Activated naive CD4-positive, alpha-beta T cell (primary cell): ENCODE measurements at places on chromosomes 3 and 15.

DNA sequence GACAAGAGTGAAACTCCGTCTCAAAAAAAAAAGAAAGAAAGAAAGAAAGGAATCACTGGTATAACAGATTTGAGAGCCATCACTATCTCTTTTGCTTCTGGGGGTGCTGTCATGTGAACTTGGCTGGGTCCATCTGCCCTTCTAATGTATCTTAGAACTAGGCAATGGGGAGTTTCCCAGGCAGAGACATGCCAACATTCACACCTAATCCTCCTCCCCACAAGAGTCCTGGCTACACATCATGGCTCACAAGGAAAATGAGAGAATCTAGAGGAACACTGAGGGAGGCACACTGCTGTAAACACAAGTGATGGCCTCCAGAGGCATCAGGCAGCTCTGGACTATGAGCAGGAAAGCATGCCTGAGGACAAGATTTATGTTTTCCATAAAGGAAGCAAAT is 67.8 kb upstream of the PPP2R3A start:
- DNase-seq = no peak

DNA sequence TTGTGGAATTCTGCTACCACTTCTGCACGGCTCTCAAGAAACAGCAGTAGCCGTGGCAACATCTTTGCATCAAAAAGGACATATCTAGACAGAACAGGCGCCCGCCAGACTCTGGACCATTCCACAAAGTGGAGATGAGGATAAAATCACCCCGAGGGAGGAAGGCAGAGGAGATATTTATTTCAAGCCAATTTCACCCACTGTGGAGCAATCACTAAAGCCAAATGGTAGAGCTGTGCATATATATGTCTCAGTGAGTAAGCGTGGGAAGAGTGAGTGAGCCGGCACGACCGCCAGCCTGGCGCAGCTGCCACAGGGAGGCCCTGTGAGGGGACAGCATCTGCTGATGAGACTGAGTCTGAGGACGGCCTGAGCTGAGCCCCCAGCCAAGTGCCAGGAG is 111.3 kb downstream of the MEGF11 start:
- no peak for DNase-seq

DNA sequence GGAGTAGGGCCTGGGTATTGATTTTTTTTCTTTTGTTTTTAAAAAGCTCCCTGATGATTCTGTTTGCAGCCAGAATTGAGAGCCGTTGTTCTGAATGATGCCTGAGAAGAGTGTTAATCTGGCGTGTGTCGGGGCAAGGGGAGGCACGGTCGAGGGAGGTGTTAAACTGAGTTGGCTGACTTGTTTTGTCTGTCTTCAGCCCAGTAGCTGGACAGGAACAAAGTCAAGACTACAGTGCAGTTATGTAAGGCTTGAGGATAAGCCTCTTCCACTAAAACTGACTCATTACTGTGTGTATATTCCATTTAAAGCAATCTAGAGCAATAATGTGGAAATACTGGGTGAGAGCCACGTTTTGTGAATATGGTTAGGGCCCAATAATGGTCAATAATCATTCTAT is 119.0 kb upstream of the DLG1 start:
- DNase-seq = no peak

GRCh38 chr15:56053046-56053400 is 59.6 kb upstream of the NEDD4 start:
- DNase-seq = no peak

- DNase-seq = no peak
Measured at GRCh38 chr3:121165397-121165837, 257.4 kb downstream of the STXBP5L start.

- DNase-seq = no peak
Measured at GRCh38 chr3:144746631-144747030, 775.0 kb downstream of the DIPK2A start.

DNA sequence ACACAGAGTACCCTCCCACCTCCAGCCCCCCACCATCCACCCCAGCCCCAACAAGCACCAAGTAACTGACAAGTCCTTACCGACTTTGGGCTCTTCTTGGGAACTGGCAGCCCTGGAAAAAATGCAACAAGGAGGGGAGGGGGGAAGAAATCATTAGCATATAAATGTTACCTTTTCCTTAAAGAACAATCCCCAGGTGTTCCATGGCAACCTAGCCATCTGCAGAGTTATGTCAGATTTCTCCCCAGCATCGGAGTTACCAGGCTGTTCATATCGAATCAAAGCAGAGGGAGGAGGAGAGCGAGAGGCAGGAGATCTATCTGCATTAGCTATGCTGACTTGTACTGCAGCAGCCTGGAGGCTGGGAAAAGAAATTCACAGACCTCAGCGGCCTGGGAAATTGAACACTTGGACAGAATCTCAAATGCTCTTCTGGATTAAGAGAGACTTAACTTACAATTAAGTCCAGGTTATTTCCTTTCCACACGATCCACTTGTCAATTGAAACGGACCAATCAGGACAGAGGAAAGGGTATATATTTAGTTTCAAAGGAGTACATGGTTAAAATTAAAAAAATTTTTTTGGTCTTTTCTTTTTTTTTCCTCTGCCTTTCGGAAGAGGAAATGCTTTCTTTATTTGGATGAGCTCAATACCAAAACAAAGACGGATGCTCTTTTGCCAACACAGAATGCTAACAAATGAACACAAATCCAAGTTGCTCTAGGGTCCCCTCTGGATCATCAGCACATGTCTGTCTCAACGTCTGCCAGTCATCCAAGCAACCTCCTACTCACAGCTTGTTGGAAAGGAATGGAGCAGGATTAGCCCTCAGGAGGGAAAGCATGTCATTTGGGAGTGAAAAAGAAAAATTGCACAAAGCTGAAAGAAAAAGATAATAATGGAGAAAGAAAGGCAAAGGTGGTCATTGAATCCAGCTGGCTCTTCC is 637.1 kb downstream of the MAGI1 start:
- DNase-seq = no peak

- DNase-seq = no peak
Measured at GRCh38 chr3:124839896-124840295, 47.3 kb downstream of the ITGB5 start.

- no peak for DNase-seq
Measured at GRCh38 chr3:27596334-27596841, 112.2 kb upstream of the SLC4A7 start.

GRCh38 chr15:70308011-70308734 is 210.5 kb upstream of the TLE3 start:
- DNase-seq = no peak

DNA sequence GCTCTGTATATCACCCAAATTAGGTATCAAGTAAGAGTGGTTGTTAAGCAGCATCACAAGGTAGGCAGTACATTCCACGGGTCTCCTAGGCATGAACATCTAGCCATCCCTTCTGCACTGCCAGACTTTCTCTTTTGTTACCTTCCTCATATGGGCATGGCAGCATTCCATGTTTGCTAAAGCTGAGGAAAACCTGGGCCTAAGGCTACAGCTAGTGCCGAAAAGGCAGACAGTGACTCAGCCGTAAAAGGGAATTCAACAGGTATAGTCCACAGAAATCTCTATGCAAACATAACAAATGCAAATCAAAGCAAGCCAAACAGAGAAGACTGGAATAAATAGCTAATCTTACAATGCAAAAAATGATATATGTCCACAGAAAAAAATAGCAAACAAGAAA is 645.4 kb downstream of the ZBBX start:
- DNase-seq = no peak

- no peak for DNase-seq
Measured at GRCh38 chr15:95944193-95944592, 386.3 kb upstream of the NR2F2 start.

- no peak for DNase-seq
Measured at GRCh38 chr15:28132524-28133275, 33.6 kb upstream of the OCA2 start.

DNA sequence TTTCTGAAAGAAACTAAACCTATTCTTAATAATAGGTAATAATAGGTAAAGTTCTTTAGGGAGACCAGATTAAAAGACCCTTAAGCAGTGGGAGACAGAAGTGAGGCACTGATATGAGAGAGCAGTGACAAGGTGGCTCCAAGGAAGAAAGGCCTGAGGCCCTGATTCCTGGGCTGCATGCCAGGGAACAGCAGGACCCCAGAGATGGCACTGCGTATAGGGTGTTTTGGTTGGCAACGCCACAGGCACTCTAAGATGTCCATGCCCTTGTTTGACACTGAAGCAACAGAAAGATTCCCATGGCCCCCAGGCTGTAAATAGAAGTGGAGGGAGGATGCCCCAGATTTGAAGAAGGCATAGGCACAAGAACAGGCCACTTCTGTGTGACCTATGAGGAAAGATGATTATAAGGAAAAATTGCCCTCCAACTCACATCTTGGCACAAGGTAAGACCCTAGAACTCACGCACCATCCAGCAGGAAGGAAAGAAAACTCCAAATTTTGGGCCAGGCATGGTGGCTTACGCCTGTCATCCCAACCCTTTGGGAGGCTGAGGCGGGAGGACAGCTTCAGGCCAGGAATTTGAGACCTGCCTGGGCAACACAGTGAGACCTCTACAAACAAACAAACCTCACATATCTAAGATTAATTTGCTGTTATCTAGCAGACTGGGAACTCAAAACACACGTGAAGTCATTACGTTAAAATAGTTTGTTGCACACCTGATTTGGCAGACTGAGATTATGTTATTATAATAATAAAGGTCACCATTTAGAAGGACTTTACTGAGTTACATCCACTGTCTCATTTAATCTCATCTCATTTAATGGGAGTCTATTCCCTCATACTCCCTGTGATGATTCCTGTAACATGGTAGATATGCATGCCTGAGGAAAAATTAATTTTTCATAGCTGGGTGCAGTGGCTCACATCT is 10.5 kb upstream of the BLM start:
- DNase-seq = no peak

DNA sequence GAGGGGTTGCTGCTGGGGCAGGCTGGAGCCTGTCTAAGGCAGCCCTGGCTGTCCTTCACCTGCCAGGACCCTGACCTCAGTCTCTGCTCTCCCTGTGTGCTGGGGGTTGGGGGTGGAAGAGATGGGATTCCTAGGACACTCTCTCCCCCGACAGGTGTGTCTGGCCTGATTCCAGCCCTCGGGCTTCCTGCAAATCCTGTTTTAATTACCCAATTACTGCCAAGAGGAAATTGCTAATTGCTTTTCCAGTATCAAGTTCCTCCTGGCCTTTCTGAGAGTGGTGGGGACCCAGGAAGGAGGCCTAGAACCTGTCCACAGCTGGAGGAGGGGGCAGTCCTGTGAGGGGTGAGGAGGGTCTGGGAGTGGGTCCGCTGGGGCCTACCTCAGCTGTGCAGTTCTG is 15.8 kb downstream of the PLXNA1 start:
- DNase-seq = no peak

DNA sequence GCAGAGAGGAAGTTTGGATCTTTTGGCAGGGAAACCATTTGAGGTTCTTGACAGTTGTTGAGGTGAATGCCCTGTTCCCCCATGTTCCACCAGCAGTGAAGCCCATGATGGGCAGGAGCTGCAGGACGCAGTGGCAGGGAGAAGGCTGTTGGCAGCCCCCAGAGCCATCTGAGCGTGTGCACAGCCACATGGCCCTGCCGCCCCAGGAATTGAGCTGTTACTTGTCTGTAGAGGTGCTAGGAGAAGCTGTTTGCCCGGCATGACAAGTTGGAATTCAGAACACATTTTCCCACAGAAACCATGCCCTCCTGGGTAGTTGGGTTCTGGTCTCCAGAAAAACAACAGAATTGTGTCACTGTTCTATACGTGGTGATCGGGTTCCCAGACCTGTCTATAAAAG is 218.2 kb upstream of the NR2E3 start:
- no peak for DNase-seq

DNA sequence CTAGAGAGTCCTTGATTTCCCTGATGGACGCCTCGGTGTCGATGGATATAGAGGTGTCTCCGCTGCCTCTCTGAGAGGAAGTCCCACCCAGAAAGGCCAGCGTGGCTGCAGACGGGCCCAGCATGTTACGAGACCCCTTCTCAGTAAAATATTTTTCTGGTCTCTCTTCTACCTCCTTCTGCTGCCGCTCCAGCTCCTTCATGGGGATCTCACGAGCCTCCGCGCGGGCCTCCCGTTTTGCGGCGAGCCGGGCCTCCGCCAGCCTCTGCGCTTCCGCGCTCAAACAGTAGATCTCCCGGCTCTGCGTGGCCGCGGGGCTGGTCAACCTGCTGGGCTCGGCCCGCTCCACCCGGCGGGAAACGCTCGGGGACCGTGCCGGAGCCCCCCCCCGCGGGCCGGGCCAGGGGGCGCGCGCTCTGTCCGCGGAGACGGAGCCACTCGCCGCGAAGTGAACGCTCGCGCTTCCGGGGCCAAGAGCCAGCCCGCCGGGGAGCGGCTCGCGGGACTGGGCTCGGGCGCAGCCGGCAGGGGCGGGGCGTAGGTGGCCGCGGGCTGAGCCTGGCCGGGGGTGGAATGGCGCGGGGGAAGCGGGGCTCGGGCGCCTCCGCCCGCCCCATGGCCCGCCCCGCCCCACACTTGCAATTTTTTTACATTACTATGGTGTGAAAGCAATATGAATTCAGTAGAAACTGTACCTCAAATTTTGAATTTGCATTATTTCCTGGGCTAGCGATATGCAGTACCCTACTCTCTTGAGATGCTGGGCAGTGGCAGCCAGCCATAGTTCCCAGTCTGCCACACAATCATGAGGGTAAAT is 10.2 kb upstream of the KCNMB3 start:
- peak; percentile 63 for DNase-seq

- DNase-seq = no peak
Measured at GRCh38 chr3:124643453-124643852, 86.8 kb upstream of the UMPS start.

DNA sequence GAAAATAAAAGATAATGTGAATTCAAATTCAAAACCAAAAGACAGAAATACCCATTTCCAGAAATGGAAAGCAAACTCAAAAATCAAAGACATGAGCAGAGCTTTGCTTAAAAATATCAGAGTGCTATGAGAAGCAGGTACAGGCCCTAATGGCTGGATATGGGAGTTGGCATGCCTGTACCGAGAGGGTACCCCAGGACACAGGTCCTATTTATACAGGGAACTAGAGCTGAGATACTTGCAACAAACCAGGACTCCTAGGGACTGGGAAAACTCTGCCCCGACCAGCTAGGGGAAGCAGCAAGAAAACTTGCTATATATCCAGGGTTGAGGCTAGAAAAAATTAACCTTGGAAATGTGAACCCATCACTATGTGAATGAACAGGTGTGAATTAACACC is 36.0 kb upstream of the SYNPR start:
- no peak for DNase-seq

DNA sequence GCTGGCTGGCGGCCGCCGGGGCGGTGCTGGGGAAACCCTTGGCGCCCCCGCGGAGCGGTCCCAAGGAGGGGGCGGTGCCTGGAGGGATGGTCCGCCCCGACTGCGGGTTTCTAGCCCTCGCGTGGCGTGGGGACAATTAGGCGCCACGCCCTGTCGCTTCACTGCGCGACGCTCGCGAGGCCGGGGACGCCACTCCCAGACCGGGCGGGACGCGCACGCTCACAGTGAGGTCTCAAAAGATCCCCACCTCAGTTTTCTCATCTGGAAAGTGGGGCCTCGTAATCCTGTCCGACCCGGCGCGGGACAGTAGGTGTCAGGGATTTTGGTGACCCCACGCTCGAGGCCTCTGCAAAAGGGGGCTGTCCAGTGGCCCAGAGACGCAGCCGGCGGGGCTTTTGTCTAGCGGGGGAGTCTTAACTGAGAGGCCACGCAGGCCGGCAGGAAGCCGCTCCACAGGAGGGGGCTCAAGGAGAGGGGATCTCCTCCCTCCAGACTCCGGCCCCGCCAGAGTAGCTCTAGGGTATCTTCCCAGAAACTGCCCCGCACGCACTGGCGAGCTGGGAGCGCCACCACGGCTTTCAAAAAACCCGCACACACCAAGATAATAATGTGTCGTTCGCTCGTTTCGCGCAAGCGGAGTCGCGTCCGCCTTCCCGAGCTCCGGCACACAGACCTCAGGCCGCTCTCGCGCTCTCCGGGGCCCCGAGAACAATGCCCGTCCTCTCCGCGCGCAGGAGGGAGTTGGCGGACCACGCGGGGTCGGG is 710 bp upstream of the CLK3 start:
- peak; percentile 72 for DNase-seq
